Body of pancreas (tissue), 4 donors: ENCODE measurements at places on chromosomes 2 and 18. TPM values are rescaled to one million over a fixed set of nuclear protein-coding genes. Genes with fewer than 3 reads are reported as not detected.
A peak's percentile ranks its signal among the peaks of the same experiment; 100 is the strongest.

- no peaks in the 10 kb centered on the region for H3K27me3 ChIP-seq
- no peaks in the 10 kb centered on the region for H3K36me3 ChIP-seq
- no peak overlapping the region for H3K4me3 ChIP-seq
- DNase-seq: peak; percentile 81
- peak overlapping the region; percentile 89 for H3K27ac ChIP-seq
- peaks cover 97% of the 10 kb centered on the region for H3K4me1 ChIP-seq
These were observed 100.2 kb downstream of the TNS1 start for GRCh38 chr2:217902379-217903141.

- no peaks in the 10 kb centered on the region for H3K36me3 ChIP-seq
- H3K27me3 ChIP-seq: no peaks in the 10 kb centered on the region
- no peak for DNase-seq
- no peak overlapping the region for H3K4me3 ChIP-seq
- H3K4me1 ChIP-seq: no peaks in the 10 kb centered on the region
These were observed 480.4 kb upstream of the TRIB2 start for GRCh38 chr2:12236136-12236844.

GRCh38 chr2:43020990-43021669, 205.3 kb downstream of the ZFP36L2 start:
- H3K4me3 ChIP-seq: no peak overlapping the region
- no peaks in the 10 kb centered on the region for H3K36me3 ChIP-seq

GRCh38 chr2:126496493-126496892, 159.5 kb upstream of the GYPC start:
- no peaks in the 10 kb centered on the region for H3K36me3 ChIP-seq
- no peak for DNase-seq
- no peaks in the 10 kb centered on the region for H3K27me3 ChIP-seq
- H3K4me1 ChIP-seq: no peaks in the 10 kb centered on the region
- no peak overlapping the region for H3K4me3 ChIP-seq
- no peak overlapping the region for H3K27ac ChIP-seq

GRCh38 chr2:27992787-27993401, 102.4 kb downstream of the BABAM2 start:
- H3K36me3 ChIP-seq: no peaks in the 10 kb centered on the region
- no peaks in the 10 kb centered on the region for H3K4me1 ChIP-seq
- H3K4me3 ChIP-seq: no peak overlapping the region
- no peaks in the 10 kb centered on the region for H3K27me3 ChIP-seq
- no peak overlapping the region for H3K27ac ChIP-seq

- H3K27ac ChIP-seq: no peak overlapping the region
- peaks cover 11% of the 10 kb centered on the region for H3K4me1 ChIP-seq
- DNase-seq: no peak
- no peak overlapping the region for H3K4me3 ChIP-seq
- H3K27me3 ChIP-seq: no peaks in the 10 kb centered on the region
These were observed 44.2 kb upstream of the EDAR start for GRCh38 chr2:109033171-109033570.

DNA sequence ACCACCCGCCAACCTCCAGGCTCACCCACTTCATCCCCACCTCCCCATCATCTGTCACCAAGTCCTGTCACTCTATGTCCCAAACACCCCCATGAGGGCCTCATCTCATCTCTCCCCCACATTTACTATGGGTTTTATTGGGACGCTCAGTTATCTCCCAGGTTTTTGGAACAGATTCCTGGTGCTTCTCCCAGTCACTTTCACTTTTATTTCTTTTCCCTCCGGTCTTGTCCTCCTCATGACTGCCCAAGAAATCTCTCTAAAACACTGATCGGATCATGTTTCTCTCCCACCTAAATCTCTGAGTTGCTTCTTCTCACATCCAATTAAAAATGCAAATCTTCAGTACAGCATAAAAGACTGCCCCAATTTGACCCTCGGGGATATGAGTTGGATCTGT, 273.1 kb downstream of the PHLPP1 start:
- no peak overlapping the region for H3K4me3 ChIP-seq
- no peak for DNase-seq
- no peaks in the 10 kb centered on the region for H3K4me1 ChIP-seq
- no peaks in the 10 kb centered on the region for H3K36me3 ChIP-seq
- H3K27ac ChIP-seq: no peak overlapping the region

- no peak overlapping the region for H3K4me3 ChIP-seq
- no peaks in the 10 kb centered on the region for H3K36me3 ChIP-seq
- no peaks in the 10 kb centered on the region for H3K27me3 ChIP-seq
These were observed 813.7 kb downstream of the ERBB4 start for GRCh38 chr2:211724933-211725332.

DNA sequence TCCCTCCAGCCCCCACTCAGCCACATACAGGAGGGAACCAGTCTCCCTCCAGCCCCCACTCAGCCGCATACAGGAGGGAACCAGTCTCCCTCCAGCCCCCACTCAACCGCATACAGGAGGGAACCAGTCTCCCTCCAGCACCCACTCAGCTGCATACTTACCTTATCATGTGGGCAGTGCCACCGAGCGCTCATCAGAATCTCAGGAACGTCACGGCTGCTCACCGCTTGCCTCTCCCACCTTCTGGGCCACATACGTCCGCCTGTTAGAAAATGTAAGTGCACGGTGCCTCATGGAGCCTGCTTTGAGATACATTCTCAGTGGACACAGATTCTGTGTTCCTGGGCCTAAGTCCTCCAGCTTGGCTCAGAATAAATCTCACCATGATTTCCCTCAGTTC, 124.8 kb downstream of the PXDN start:
- H3K4me3 ChIP-seq: no peak overlapping the region
- H3K27ac ChIP-seq: no peak overlapping the region
- DNase-seq: no peak

DNA sequence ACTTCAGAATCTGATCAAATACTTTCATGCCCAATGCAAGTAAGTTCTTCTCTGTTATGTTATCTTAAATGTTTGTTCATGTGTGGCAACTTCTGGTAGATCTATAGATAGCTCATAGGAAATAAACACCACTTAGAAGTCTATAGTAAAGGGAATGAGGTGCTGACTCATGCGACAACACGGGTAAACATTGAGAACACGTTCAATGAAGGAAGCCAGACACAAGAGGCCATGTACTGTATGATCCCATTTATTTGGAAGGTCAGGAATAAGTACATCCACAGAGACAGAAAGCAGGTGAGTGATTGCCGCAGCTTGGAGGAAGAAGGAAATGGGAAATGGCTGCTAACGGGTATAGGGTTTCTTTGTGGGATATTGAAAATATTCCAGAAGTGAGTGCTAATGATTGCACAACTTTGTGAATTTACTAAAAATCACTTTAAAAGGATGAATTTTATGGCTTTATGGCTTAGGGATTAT, 95.4 kb downstream of the ITGB1BP1 start:
- no peaks in the 10 kb centered on the region for H3K36me3 ChIP-seq
- no peak overlapping the region for H3K4me3 ChIP-seq
- H3K4me1 ChIP-seq: no peaks in the 10 kb centered on the region
- no peak overlapping the region for H3K27ac ChIP-seq
- no peak for DNase-seq

GRCh38 chr2:141519906-141520305, 610.9 kb downstream of the LRP1B start:
- no peaks in the 10 kb centered on the region for H3K4me1 ChIP-seq
- H3K27ac ChIP-seq: no peak overlapping the region
- DNase-seq: no peak
- H3K4me3 ChIP-seq: no peak overlapping the region

DNA sequence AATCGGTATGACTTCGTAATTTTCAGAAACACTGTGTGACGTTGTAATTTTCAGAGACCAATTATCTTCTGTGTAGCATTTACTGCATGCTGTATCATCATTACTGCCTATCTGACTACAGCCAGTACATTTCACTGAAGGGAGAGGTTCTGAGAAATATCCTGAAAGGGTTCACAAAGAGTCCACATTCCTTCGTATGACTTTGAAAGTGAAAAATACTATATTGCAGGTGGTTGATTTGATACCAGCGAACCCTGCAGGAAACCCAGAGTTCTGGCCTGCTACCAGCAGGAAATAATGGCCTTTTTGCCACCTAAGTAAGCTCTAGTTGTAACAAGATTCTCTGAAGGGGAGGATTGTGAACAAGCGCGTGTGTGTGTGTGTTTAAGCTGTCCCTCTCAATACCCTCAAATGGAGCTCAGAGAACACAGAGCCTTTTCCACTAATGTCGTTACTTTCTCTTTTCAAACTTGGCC, 155.5 kb downstream of the ARHGAP28 start:
- H3K36me3 ChIP-seq: no peaks in the 10 kb centered on the region
- no peaks in the 10 kb centered on the region for H3K27me3 ChIP-seq
- H3K4me3 ChIP-seq: no peak overlapping the region
- no peaks in the 10 kb centered on the region for H3K4me1 ChIP-seq
- no peak overlapping the region for H3K27ac ChIP-seq

DNA sequence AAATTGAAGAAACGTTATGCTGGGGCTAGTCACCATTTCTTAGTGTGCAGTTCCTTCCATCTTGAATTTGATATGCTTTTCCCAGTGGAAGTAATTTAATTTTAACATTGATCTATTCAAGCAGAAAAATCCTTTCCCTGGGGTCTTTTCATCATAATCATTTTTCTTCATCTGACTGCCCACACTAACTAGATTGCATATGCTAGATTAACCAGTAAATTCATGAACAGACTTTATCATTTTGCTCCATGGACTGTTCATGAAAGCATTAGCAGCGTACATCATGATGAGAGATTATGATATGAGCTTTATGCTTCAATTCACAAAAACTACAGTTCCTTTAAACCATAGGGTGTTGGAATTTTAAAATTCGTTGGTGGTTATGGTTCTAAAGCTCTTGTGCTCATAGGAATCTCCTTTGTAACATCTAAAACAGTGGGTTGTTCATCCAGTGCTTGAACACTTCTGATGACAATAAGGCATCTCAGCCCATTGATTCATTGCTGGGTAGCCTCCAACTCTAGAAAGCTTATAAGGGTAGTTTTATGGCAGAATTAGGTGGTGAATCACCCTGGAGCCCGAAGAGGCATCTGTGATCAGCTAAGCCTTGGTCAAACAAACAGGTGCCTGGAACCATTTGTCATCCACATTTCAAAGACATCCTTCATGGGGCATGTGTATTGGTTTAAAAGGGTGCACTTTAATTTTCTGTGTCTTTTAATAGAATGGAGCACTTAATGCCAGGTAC, 77.2 kb upstream of the NDUFV2 start:
- no peak overlapping the region for H3K27ac ChIP-seq
- H3K4me3 ChIP-seq: no peak overlapping the region
- DNase-seq: no peak
- no peaks in the 10 kb centered on the region for H3K4me1 ChIP-seq
- H3K27me3 ChIP-seq: no peaks in the 10 kb centered on the region

Gene GNLY
- total RNA-seq: not detected

Gene SERPINB12
- not detected for total RNA-seq
